ENCODE measurements at places on chromosomes 16 and 17.

DNA sequence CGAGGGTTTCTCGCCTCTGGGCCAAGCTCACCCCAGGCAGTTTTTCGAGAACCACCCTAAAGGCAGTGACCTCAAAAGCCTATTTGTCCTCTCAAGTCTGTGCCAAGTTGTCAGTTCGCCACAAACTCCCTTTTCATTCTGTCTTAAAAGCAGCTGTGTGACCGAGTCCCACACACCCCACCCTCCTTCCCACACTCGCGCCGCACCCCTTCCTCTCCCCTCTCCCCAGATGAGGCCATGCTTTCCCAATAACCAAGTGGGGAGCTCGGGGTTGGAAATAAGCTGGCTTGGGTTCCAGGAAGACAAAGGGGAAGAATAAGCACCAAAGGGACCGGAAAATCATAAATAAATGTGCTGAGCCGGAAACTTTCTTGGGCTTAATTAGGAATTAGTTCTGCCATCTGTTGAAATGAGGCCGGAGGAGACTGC is 36.7 kb downstream of the GRIN2C start:
- DNase-seq: no peak

DNA sequence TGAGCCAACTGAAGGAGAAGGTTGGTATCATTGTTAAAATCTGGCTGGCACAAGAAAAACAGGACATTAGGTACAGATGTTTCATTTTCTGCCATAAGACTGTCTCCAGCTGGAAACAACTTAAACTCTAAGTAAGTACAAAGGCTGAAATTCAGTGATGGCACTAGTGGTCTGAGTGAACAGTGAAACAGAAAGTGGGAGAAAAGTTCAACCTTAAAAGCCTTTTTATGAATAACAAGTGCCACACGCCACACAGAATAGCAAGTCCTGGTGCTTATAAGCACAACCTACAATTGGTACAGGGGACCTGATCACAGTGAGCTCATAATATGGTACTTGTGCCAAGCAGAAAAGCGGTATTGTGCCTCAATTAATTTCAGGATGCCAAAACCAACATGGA is 56.7 kb downstream of the CEP112 start:
- DNase-seq: no peak

DNA sequence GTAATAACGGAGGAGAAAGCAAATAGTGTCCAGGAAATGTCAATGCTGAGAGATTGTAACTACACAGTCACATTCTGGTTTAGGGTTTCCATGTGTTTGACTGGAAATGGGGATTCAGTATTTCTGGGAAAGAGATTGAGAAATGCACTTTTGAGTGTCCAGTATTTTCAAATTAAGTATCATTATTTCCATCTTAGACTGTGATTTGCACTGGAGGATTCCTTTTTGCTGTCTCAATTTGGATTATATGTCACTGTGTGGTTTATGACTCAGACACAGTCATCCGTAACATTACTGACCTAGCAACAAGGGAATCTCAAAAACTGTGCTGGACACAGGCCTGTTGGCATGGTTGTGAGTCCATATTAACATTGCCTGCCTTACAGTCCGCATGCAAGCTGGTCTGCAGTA is 681.4 kb downstream of the CDH11 start:
- DNase-seq: no peak

- DNase-seq: no peak
Observed at GRCh38 chr17:71176331-71176730, 944.5 kb upstream of the SOX9 start.

DNA sequence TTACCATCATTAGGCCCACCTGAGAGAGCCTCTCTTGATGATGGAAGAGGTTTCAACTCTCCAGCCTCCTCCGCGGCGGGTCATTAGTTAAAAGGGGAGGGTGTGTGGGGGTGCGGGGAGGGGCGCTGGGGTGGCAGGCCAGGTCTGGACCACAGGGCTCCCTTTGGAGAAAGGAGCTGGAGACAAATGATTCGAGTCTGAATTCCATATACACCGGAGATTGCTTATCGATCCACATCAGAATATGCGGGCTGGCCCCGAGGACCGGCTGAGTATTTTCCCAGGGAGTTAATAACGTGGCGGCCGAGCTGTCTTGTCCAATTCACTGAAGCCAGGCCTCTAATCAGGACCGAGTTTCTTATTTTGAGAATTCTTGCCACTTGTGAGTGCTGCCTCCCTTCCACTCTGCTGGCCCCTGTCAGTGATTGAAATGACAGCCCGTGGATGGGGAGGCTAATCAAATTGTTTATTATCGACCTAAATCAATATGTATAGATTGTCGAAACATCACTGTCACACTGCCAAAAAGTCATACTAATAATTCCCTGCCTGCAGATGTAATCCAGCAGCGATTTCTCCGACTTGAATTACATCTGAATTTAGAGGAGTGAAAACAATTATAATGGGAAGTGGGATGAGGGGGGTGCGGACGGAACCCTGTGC is 202.7 kb downstream of the SALL1 start:
- no peak for DNase-seq

DNA sequence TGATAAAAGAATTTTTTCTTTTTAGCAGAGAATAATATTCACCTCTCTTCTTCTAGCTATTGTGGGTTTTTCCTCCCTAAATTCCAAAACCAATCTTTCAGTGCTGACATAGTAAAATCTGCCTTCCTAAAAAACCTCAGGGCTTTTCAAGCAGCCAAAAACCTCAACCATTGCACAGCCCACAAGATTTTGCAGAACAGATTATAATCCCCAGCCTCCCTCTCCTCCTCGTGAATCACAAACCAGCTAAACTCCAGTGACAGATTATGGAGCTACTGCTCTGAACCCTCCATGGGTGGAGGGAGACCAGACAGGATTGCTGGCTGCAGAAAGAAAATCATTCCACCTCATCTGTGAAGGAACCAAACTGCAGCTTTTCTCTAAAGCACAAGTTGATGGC is 341.6 kb downstream of the SOX9 start:
- no peak for DNase-seq

DNA sequence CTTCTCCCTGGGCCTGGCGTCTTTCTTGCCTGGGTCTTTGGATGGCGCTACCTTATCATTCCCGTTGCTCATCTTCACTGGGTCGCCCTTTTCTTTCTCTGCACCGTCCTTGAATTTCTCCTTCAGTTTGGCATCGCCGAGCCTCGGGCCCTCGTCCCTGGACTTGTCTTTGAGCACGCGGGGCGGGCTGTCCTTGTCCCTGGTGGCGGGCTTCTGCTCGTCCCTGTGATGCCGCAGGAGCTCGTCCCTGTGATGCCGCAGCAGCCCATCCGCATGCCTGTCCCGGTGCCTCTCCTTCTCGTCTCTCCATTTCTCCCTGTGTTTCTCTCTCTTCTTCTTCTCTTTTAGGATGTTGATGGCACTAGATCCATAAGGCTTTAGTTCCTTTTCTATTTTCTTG is 64.3 kb downstream of the ZNF778 start:
- no peak for DNase-seq

GRCh38 chr17:61581611-61582349 is 9.2 kb downstream of the NACA2 start:
- no peak for DNase-seq

GRCh38 chr17:80584176-80584905 is 39.7 kb downstream of the RPTOR start:
- no peak for DNase-seq
